T-cell (primary cell): ENCODE measurements at places on chromosomes 6 and 20.

DNA sequence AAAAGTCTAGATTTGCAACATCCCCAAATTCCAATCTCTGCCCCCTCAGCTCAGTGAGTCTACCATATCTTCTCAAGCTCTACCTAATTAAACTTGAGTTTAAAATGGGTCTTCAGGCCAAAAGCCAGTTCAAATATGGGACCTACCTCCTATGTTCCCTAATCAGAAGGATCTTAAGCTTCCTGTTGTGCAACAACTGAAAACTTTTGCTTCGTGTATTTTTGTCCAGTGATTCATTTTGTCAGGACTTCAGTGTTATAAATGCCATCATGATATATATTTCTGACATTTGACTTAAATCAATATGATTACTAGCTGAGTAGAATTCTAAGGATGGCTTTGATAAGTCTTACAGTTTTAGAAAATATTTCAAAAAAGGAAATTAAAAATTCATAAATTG lies 622.6 kb upstream of the PTCHD4 start:
- DNase-seq = no peak

DNA sequence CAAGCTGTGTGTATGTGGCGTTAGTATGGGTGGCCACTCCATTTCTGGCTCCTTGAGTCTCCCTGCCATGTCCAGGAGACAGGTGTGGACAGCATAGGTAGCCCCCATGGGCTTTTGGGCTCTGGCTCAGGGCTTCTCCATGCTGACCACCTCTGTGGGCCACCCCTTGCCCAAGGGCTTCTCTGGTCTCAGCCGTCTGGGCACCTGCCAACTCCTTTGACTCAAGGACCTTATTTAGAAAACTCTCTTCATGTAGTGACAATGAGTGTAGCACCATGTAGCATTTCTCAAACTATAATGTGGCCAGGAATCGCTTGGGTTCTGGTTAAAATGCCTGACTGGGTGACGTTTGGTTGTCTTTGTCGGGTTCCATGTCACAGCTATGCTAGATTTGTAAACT lies 5.1 kb upstream of the GTSF1L start:
- no peak for DNase-seq

DNA sequence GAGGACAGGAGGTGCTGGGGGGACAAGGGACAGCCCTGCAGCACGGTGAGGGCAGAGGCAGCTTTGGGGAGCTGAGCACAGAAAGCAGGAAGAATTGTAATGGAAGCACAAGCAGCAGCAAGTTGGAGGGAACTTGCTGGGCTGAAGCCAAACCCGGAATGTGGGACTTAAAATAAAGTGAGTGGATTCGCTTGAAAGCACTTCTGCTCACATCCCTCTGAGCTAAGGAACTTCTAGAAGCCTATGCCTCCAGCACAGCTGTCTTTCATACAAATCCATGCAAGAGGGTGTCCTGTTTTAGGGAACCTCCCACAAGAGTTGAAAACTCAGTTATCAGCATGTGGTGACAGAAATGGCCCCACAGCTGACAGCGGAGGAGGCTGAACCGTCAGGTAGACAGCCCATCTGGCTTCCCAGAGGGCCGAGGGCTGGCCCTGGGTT lies 71.4 kb upstream of the MLN start:
- DNase-seq = no peak

- no peak for DNase-seq
Measured at GRCh38 chr6:35363293-35363750, 21.0 kb downstream of the PPARD start.

DNA sequence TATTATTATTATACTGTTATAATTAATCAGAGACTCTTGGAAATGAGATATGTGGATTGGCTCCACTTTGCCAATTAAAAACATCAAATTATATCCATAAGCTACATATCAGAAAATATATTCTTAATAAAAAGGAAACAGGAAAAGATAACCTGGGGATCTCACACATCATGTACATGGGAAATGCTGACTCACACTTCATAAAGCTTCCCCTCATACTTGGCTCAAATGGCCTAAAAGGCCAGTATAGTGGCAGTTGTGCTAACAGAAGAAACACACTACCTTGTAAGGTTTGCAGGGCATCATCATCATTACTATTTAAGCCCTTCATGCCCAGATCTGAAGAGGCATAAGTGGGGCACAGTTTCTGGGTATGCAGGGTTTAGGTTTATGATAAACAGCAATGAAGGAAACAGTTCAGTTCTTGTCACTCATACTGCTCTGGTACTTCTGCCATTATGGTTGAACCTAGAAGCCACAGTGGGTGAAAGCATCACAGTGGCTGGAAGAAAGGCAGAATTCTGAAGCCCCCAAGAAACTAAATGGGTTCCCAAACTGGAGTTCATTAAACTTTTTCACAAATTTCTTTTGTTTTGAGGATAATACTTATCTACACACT lies 60.6 kb downstream of the BTBD9 start:
- no peak for DNase-seq

DNA sequence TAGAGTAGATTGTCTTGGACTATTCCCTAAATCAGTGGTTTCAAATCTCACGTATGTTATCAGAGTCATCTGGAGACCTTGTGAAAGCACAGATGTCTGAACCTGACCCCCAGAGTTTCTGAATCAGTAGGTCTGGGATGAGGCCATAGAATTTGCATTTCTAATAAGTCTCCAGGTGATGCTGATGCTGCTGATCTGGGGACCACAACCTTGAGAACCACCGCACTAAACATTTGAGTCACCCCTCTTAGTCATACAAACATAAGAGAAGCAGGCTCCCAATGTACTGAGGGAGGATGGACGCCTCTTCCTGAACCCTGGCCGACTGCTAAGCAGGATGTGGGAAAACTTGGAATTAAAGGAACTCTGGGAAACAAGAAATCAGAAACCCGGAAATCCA lies 187.8 kb upstream of the PRDM1 start:
- DNase-seq = no peak

DNA sequence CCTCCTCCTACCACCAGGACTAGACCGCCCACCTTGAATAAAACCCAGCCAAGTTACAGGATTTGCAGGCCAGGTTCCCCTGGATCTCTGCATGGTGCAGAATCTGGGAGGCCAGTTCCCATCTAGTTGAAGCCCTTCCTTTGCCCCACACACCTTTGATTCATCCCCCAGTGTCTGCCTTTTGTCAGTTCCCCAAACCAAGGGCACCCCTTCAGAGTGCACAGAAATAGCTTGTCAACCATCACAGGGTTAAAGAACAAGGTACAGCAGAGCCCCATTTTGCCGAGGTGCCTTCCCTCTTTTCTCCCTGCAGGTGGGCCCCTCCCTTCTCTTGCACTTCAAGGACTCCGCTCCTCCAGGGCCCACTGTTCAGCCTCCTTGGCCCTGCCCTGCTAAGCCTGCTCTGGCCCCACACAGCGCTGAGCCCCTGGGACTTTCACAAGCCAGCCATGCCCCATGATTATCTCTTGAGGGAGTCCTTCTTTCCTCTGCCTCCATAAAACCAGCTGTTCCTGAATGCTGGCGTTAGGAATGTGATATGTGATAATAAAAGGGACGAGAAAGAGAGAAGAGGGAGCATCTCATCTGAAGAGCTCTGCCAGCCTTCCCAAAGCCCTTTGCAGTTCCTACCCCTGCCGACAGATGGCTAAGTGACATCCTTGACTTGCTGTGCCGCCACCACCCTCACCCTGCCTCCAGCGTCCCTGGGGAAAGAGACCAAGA lies 280.3 kb downstream of the CDC5L start:
- no peak for DNase-seq
